Activated naive CD4-positive, alpha-beta T cell treated with anti-CD3 and anti-CD28 coated beads, Interleukin-2, amount 50 U/mL, for 72 hours (primary cell): ENCODE measurements at places on chromosomes 12 and 14.

GRCh38 chr14:87830443-87831096 lies 162.4 kb downstream of the GALC start:
- no peak for DNase-seq

- no peak for DNase-seq
Observed at GRCh38 chr12:34119366-34119765, 97.1 kb downstream of the ALG10 start.

- DNase-seq: no peak
Observed at GRCh38 chr12:599756-600155, 63.5 kb downstream of the NINJ2 start.

- DNase-seq: no peak
Observed at GRCh38 chr14:83827383-83827782, 1702.6 kb upstream of the FLRT2 start.

GRCh38 chr12:3603576-3603975 lies 112.6 kb downstream of the PRMT8 start:
- DNase-seq: no peak

DNA sequence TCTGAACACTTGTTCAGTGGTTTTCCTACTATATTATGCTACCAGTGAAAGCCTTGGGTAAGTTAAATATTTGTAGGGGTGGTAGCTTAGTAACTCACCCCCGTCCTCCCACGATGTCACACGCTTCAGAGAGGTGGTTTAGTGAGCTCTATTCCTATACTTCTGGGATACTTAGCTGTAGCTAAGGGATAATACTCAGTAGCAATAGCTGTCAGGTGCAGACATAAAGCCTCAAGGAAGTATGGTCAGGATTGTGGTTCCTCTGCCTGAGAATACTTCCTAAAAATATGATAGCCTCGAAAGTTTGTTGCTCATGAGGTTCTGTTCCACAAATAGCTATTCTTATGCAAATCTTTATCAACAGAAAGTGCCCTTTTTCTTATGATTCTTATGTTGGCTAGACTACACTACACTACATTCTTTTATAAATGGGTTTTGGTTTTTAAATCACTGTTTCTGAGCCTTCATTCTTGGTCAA lies 11.9 kb downstream of the DLST start:
- DNase-seq: no peak

DNA sequence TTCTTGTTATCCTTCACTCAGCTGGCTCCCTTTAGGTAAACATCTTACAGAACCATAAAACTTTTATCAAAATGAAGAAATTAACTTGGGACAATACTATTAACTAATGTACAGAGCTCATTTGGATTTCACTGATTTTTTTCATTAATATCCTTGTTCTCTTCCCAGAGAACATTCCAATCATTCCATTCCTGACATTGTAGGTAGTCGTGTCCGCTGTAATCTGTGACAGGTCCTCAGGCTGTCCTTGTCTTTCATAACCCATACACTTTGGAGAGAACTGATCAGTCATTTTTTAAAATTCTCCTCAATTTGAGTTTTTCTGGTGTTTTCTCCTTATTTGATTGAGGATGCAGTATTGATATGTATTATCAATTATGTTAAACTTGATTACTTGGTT lies 916.8 kb downstream of the GALC start:
- DNase-seq: no peak
